ENCODE measurements at places on chromosomes 16 and 17.

DNA sequence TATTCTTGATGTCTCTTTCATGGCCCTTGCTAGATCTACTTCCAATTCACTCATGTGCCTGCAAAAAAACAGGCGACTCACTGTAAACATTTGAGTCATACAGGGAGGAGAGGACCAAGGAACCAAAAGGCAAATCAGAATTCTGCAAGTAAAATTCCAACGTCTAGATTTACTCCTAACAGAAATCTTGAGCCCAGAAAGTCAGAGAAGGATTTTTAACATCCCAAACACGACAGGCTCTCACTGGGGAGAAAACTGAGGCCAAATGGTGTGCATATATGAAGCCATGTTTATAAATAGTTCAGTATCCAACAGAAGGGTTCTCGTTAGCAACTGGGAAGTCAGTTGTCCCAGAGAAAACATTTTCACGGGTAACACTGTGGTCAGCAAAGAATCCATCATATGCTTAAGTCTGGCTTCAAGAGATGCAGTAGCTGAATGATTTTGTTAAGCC is 40.1 kb downstream of the LITAF start:
- DNase-seq: no peak

DNA sequence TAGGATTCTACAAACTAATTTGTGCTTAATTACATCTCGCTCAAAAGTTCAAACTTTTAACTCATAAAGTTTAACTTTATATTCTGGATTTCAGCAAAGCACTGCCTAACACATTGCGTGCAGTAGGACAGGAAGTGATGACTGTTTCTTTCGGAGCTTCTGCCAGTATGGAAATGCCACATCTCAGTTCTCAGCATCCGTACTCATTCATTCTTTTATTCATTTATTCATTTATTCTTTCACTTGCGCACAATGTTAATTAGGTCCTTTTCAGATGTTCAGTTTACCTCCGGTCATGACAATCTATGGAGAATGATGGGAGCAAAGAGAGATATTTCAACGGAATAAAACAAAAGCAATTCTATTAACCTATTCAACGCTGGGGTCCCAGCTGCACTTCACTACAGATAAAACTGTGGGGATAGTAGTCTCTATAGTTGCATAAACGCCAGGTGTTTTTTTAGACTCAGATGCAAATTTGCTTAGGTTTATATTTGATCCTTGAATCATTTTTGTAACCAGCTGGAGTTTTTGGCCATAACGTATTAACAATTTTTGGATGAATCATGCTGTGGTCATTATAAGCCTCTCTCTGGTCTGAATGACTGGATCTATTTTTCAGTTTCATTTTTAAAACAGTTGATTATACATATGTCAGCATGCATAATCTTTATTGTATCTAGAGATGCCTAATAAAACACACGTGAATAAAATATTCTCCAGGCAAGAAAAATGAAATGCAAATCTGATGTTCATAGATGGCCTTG is 143.9 kb downstream of the KCNJ2 start:
- DNase-seq: no peak

- DNase-seq: no peak
Measured at GRCh38 chr17:40178660-40179059, 1.4 kb downstream of the RAPGEFL1 start.

GRCh38 chr16:89040861-89041570 is 52.6 kb upstream of the ACSF3 start:
- DNase-seq: no peak

DNA sequence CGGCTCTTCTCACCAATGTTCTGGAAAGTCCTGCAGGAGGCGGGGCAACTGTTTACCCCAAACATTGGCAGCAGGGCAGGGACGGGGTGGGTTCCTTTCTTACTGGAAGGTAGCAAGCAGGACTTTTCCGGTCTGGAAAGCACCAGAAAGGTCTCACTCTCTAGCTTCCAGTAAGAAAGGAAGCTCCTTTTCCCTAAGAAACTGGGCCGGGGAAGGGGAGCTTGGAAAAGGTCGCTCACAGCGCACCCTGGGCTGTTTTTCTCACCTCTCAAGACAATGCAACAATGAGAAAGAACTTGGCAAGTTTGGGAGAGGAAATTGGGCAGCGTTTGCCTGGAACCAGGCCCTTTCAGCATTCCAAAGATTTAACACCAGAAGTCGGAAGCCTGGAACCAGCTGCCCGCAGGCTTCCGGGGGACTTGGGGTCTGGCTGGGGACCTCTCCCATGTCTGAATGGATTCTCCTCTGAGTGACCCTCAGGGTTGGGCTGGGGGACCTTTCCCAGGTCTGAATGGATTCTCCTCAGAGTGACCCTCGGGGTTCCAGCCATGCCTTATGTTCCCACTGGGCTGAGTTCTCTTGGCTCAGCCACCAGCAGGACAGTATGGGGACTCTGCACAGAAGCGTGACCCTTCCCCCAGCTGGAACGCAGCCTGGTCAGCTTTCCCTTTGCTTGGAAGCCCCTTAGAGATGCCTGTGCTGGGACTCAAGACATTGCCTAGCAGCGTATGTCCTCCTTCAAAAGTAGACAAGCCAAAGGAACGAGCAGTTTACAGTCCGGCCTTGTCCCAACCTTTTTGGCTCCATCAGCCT is 166.5 kb upstream of the PLCG2 start:
- no peak for DNase-seq

DNA sequence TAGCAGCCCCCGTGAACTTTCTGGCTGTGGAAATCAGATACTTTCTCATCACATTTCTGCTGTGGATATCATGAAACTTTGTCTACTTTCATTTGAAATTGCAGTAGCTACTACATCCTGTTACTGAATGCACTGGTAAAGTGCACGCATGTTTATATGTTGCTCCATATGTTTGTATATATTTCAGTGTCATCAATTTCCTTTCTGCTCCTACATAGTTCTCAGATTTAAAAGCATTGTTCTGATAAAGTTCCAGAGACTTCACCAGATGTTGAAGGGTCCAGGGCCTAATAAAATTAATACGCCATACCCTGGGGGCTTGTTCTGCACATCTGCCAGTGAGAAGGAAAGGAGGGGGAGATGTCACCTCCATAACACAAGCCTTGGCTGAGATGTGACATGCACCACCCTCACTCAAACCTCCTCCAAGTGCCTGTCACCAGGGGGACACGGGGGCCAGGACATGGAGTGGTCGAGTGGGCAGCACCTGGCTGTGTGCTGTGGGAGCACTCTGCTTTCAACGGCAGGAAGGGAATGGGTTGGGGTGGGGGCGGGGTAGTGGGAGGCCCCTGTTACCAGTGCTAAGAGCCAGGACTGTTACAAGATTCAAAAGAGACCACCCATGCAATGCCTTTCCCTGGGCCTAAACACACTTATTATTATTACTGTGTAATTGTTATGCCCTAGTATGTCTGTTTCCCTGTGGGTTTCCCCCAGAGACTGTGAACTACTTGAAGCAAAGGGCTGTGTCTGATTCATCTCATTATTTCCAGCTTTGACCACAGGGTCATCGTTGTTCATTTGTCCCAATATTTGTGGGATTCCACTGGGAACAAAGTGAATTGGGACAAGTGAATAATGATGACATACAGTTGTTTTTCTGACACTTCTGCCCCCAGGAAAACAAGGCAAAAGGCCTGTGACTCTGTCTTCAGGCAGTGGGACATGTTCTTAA is 193.4 kb downstream of the FOXL1 start:
- DNase-seq: no peak
